Karpas-422 (cell line): ENCODE measurements at places on chromosomes 11 and 22. TPM values are rescaled to one million over a fixed set of nuclear protein-coding genes. Genes with fewer than 3 reads are reported as not detected.

Gene FGF19
- total RNA-seq, result not detected in 2 replicates

Gene ASCL2
- total RNA-seq, result not detected in 2 replicates

Gene ZBTB16
- not detected in 2 replicates for total RNA-seq

DNA sequence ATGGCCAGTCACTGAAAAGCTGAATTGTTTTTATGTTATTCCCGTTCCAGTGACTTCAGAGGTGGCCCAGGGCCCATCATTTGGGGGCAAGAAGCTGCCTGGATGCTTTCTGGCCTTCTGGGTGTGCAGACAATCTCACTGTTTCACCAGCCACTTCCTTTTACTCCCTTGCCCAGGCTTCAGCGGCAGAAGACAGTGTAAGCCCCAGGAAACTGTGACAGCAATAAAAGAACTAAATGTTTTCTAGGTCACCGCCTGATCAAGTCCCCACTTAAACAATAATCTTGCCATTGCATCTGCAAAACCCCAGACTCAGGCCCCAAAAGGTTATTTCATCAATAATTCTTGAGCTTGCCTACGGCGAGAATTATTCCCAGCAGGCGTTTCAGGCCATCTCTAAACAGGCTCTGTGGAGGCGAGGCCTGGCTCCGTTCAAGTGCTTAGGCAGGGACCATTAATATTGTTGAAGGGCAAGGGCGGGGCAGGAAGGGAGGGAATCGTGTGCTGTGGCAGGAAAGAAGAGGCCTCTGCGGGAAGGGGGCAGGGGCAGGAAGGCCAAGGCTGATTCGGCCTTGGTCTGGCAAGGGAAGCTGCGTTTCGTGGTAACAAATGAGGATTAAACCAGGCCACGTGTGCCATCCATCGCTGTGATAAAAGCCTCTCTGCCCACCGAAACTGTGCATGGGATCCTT, 252.3 kb downstream of the KIRREL3 start:
- H3K27me3 ChIP-seq, result no peaks in the 10 kb centered on the region
- H3K4me1 ChIP-seq, result no peaks in the 10 kb centered on the region
- H3K4me3 ChIP-seq, result no peak overlapping the region
- H3K27ac ChIP-seq, result no peak overlapping the region
- DNase-seq, result no peak
